ENCODE measurements at places on chromosomes 4 and X.

DNA sequence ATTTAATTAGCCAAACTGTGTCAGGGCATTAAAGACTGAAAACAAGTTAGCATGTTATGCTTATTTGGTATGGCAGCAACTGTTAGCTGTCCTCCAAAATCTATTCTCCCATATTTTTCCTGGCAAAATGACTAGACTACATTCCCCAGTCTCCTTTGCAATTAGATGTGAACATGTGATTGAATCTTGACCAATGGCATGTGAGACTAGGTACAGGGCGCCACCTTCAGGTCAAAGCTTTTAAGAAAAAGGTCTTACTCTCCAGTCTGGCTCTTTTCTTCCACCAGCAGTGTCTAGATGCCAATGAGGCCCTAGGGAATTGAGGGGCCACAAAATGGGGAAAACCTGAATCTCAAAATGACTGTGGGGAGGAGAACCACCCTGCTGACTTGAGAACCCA lies 408.2 kb downstream of the SMARCA1 start:
- no peak for DNase-seq

GRCh38 chrX:109774136-109774535 lies 41.1 kb upstream of the ACSL4 start:
- DNase-seq: no peak

- DNase-seq: no peak
Observed at GRCh38 chr4:80431203-80431965, 95.9 kb downstream of the CFAP299 start.

DNA sequence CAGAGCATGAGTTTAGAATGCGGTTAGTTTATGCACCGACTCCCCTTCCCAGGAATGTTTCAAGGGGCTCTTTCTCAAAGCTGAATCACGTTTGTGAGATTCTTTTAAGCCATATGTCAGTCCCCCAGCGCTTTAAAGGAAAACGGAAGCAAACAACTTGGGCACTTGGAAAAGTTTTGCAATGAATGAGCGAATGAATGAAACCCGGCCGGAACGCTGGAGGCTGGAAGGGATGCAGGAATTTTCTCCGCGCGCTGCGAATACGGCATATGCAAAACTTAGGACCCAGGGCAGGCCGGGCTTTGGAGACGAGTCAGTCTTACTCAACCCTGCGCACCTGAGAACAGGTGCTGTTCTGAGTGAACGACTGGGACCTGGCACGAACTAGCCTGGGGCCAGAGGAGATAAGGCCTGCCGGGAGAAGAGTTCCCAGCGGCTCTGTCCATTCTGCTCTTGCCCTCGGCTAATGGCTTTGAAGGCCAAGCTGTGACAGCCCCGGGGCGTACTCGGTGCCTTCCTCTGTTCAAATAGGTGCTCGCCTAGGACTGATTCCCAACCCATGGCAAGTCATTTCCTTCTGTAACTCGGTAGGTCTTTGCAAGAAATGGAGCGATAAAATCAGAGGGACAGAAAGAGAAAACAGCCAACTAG lies 743 bp upstream of the NRK start:
- DNase-seq: no peak

All from stimulated activated CD8-positive, alpha-beta memory T cell treated with anti-CD3 and anti-CD28 coated beads, Interleukin-15, amount 100 ng/mL, for 1 hour (primary cell).